Ovary (tissue), 10 donors: ENCODE measurements at places on chromosomes 12 and 14. TPM values are rescaled to one million over a fixed set of nuclear protein-coding genes. Genes with fewer than 3 reads are reported as not detected.

GRCh38 chr14:89114109-89114508 is 289.7 kb downstream of the TTC8 start:
- DNase-seq: no peak
- no peak overlapping the region for H3K27ac ChIP-seq
- no peak overlapping the region for H3K4me3 ChIP-seq
- no peaks in the 10 kb centered on the region for H3K36me3 ChIP-seq
- no peaks in the 10 kb centered on the region for H3K27me3 ChIP-seq

GRCh38 chr14:59238216-59238615 is 49.7 kb downstream of the DAAM1 start:
- no peak overlapping the region for H3K4me3 ChIP-seq
- H3K36me3 ChIP-seq: no peaks in the 10 kb centered on the region
- DNase-seq: no peak
- H3K27me3 ChIP-seq: no peaks in the 10 kb centered on the region

DNA sequence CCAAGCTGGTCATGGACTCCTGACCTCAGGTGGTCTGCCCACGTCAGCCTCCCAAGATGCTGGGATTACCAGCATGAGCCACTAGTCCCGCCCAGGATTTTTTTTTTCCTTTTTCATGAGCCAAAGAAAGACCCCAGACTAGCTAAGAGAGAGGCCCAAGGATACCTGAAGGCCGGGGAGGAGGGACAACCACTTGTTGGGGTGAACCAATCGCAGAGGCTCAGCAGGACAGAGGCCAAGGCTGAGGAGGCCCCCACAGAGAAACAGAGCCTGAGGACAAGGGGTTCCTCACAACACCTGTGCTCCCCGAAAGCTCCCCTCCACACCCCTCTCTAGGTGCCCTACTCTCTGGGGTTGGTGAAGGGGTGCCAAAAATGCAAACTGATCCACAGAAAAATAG is 1.0 kb upstream of the SERPINA3 start:
- H3K27me3 ChIP-seq: no peaks in the 10 kb centered on the region
- H3K4me1 ChIP-seq: peaks cover 25% of the 10 kb centered on the region
- H3K4me3 ChIP-seq: no peak overlapping the region

DNA sequence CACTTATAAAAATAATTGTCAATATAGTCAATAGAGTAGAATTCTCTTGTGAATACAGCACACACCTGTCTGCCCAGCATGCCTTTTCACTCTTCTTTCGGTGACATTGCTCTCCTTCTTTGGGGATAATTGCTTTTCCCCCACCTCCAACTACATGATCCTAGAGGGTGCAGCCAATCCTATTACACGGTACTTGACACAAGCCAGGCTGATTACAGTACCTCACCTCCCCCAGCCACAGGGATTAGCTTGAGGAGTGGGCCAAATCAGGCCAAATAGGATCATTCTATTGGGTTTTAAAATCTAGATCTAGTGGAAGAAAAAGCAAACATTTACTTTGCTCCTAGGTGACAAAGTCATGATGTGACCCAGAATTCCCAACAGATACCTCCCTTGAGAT is 16.8 kb upstream of the NFYB start:
- no peak overlapping the region for H3K4me3 ChIP-seq
- H3K4me1 ChIP-seq: no peaks in the 10 kb centered on the region
- H3K27ac ChIP-seq: no peak overlapping the region
- no peaks in the 10 kb centered on the region for H3K36me3 ChIP-seq
- DNase-seq: no peak
- no peaks in the 10 kb centered on the region for H3K27me3 ChIP-seq

PRH2 gene
- not detected for total RNA-seq

DNAJC22 gene
- 0.37 TPM for total RNA-seq

OR4E2 gene
- not detected for total RNA-seq
